ENCODE measurements at places on chromosomes 5 and 9.
A peak's percentile ranks its signal among the peaks of the same experiment; 100 is the strongest.

GRCh38 chr9:99415606-99416005 is 193.5 kb downstream of the SEC61B start:
- no peak for DNase-seq

DNA sequence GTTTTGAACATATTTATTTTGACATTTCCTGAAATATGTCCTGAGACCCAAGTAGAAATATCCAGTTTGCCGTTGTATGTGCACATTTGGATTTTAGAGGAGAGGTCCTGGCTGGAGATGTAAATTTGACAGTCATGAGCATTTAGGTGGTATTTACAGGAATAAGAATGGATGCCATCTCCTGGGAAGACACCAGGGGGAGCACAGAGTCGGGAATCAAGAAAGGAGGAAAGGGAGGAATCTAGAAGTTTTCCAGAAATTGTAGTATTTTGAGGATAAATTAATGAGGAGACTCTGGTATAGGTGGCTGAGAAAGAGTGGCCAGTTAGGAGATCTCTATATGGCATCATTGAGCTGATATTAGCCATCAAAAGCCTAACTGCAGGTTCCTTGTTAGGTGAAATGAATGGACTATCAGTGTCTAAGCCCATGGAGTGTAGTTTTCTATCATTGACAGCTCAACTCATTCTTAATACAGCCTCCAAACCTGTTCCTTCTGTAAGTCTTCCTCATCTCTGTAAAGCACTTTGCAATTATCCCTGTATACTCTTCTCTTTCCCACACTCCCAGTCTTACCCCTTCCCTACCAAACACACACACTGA is 7.2 kb downstream of the GAPT start:
- no peak for DNase-seq

DNA sequence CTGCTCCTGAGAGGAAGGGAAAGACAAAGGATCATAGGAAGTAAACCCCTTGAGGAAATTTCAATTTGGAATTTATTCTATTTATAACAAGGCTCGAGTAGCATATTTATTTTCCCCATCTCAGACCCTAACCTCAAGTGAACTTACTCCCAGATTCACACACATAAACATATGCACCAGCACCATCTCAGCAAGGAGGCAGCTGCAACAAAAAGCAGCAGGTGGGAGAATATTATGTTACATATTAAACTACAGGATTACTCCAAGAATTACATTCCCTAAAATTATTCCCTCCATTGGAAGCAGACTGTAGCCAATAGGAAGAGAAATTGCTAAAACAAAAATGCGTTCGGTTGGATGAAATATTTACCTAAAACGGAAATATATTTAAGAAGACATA is 108.4 kb upstream of the PRSS3 start:
- no peak for DNase-seq

- DNase-seq, result peak; percentile 44
Measured at GRCh38 chr5:9927106-9927505, 297.0 kb upstream of the TAS2R1 start.

DNA sequence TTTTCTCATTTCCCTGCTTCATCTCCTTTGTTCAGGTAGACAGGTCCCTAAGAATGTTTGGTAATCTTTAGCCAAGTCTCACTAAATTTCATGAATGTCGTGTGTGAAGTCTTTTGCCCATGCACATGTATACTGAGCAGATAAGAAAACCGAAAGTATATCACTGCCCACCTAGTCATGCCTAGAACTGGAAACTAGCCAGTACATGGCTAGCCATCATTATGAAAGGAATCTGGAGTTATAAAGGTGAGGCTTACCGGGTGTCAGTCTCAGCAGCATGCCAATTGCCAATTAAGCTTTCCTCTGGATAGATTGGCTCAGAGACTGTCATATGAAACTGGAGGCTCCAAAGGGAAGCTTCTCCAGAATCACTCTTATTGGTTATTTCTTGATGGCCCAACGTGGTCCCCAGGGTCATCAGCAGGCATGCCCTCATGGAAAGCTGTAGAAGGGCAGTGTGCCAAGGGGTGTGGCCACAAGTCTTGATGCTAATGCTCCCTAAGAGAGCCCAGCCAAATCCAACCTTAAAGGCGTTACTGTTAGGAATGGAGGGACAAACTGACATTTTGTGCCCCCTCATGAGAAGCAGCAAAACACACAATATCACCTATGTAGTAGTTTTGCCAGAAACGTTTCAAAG is 307.3 kb upstream of the PIK3R1 start:
- no peak for DNase-seq

- DNase-seq, result peak; percentile 20
Measured at GRCh38 chr5:168679515-168679920, 100.3 kb upstream of the PANK3 start.

GRCh38 chr5:92662741-92663140 is 918.3 kb downstream of the NR2F1-AS1 start:
- DNase-seq, result no peak

DNA sequence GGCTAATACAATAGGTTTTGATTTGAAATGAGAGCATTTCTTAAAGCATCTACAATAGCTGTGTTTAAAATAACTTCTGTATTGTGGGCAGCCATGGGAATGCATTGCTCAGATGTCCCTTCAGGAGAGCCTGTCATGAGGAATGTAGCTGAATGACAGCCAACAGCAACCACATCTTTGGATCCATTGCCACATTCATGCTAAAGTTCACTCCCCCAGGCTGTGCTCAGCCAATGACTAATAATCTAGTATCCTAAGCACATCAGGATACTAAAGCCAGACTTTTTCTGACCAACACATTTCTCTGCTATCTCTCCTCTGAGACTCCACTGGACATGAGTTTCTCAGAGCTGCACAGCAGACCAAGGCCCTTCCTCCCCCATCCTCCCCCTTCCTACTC is 45.5 kb downstream of the HTR1A start:
- DNase-seq, result no peak

DNA sequence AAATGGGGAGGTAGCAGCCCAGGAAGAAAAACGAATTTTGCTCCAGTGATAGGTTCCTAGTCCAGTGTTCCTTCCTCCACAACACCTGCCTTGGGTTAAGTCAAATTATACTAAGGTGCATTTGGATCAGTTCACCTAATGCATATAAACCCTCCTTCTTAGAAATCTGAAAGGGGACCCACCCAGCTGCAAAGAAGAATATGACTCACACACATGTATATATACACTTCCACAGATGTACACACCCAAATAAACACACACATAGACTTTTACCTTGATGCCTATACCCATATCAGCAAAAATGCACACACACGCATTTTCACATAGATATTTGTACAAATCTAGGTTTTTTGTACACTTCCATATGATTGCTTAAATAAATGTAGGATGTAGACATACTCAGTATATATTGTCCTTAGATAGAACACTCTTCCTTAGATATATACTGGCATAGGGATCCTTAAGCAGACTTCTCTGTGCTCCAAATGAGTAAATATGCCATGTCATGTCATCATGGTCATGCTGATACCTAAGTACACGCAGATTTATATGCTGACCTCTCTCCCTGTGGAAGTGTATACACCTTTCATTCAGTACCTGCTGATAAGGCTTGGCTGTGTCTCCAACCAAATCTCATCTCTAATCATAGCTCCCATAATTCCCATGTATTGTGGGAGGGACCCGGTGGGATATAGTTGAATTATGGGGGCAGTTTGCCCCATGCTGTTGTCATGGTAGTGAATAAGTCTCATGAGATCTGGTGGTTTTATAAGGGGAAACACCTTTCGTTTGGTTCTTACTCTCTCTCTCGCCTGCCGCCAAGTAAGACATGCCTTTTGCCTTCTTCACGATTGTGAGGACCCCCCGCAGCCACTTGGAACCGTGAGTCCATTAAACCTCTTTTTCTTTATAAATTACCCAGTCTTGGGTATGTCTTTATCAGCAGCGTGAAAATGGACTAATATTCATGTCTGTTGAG is 10.2 kb downstream of the ADRB2 start:
- no peak for DNase-seq

DNA sequence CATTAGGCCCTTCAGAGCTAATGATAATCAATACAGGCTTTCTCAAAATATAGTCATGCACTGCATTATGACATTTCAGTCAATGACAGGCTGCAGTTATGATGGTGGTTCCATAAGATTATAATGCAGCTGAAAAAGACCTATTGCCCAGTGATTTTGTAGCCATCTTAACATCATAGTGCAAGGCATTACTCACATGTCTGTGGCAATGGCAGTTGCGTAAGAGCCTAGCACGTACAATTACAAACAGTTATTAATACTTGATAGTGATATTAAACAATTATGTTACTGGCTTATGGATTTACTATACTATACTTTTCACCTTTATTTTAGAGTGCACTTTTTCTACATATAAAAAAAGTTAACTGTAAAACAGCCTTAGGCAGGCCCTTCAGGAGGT is 214.8 kb downstream of the ISL1 start:
- DNase-seq, result no peak

DNA sequence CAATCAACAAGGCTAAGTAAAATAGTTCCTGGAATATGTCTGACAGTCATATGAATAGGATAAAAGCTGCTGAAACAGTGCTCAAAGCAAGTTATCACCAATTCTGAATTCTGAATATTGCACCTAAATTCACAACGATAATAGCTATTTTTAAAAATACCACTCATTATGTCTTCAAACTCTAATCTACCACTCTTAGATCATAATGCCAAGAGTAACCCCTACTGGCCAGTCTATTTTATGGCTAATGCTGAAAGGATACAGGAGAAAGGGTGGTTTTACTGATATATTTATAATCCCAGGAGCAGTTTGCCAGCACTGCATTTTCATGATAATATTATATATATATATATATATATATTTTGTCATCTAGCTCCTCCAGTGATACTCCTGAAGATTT is 232.8 kb downstream of the PDE4D start:
- no peak for DNase-seq

- no peak for DNase-seq
Measured at GRCh38 chr5:54178991-54179390, 131.4 kb downstream of the ARL15 start.

GRCh38 chr5:137888466-137888862 is 793 bp upstream of the PKD2L2 start:
- no peak for DNase-seq

DNA sequence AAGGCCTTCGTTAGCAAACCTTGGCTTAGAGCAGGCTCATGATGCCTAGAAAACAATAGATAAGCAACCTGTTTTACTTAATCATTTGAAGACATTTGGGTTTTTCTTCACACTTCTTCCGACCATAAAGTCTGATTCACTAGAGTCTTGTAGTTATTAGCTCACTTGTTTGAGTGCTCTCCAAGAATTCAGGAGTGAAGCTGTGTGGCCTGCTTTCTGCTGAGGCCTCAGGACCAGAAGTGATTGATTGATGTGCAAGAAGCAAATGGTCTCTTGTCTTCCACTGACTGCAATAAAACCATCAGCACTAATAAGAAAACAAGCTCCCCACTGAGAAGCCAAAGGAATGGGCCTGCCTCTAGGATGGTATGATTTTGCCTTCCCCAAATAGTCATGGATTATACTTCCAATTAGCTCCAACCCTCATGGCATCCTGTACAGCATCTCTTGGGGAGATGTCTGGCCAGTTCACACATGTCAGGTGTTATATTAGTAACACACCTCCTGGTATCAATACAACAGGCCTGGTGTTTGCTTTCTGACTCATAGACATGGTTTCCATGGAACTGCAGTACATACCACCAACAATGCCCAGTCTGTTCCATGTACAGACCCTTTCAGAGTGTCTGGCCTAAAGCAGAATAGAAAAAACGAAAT is 317.6 kb downstream of the CWC27 start:
- DNase-seq, result no peak

- no peak for DNase-seq
Measured at GRCh38 chr5:156595132-156595787, 254.8 kb upstream of the PPP1R2B start.

DNA sequence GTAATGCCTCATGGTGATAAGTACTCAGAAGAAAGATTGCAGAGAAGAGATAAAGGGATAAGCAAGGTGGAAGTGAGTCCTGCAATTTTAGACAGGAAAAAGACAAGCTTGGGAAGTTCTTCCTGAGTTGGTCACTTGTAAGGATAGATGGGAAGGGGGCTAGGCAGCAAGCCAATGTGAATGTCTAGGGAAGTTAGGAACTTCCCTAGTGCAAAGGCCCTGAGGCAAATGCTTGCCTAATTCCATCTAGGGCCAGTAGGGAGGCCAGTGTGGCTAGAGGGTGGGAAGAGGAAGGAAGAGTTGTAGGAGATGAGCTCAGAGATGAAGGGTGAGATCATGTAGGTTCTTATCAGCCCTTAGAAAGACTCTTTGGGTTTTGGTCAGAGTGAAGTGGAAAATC is 206.6 kb downstream of the MAT2B start:
- peak; percentile 76 for DNase-seq

DNA sequence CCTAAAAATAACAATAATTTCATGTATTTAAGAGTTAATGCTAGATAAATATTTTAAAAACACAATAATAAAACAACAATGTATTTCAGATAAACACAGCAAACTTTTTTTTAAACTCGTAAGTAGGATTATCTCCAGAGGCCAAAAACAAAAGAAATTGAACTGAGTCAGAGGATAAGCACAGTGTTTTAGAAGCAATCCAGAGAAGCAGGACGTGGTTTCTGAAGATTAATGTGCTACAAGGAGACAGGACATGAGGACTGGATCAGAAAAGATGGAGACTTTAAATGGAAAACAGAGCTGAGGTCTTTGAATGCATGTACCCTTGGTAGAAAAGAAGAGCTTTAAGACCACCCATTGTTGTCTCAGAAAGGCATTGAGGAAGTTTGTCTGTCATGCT is 491.2 kb upstream of the TLE4 start:
- DNase-seq, result peak; percentile 51

GRCh38 chr9:106075960-106076327 is 381.6 kb downstream of the TMEM38B start:
- no peak for DNase-seq

DNA sequence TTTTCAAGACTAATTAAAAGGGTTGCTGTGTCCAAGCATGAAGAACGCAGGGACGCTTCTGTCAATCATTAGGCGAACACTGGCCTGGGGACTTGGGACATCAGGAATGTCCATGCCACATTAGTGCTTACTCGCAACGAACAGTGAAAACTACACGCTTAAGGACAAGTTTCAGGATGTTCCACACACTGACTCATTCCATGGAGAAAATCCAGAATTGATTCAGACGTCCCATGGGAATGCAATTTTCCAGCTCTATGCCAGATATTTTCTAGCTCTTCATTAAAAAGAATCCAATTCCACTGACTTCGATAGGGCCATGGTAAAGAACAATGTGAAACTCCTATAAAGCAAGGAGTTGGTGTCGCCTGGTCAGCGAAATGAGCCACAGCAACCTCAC is 98.2 kb downstream of the CAMSAP1 start:
- no peak for DNase-seq

All from NCI-H226 (cell line).